Ecto neural progenitor cell (in vitro differentiated cells): ENCODE measurements at places on chromosomes 3 and 15.

DNA sequence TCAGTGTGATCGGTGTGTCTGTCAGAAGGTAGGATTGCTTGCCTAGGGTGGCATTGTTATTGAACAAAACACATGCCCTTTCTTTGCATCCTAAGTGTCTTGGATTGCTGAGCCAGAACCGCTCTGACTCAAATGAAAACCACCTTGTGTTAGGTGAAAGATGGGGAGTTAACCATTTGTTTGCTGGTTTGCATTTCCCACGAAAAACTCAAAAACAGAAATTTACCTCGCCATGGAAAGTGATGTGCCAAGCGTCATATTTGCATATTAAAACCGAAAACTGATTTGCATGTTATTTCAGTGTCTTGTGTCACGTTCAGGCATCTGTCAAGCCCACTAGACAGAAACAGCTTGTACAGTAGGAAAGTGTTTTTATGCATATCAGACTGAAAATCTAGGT, 474.6 kb upstream of the TPRG1 start:
- DNase-seq = no peak

- DNase-seq = no peak
Measured at GRCh38 chr15:67300266-67301025, 45.9 kb downstream of the IQCH start.

GRCh38 chr3:197750396-197750831, 731 bp downstream of the FYTTD1 start:
- DNase-seq = peak; percentile 69

GRCh38 chr3:185071287-185071800, 81.5 kb downstream of the C3orf70 start:
- no peak for DNase-seq

DNA sequence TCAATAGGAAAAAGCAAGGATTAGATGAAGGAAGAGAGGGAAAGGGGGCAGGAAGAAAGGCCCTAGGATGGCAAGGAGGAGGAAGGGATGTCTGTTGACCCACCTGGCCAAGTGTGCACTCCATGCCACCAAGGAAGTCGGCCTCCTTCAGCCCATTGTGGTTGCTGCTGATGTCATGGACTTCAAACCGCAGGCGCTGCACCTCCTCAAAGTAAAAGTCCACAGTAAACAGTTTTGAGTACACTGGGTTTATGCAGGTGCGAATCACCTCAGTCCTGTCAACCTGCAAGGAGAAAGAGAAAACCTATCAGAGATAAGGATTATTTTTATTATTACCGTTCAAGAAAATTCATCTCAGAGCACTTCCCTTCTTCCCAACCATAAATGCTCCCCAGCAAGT, 220.6 kb upstream of the MRPL3 start:
- DNase-seq = no peak

DNA sequence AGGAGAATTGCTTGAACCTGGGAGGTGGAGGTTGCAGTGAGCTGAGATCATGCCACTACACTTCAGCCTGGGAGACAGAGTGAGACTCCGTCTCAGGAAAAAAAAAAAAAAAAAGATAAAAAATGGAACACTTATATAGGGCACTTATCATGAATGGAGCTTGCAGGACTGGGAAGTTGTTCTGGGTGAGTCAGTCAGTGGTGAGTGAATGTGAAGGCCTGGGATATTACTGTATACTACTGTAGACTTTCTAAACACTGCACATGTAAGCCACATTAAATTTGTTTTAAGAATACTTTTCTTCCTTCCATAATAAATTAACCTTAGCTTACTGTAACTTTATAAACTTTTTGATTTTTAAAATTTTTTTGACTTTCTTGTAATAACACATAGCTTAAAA, 59.8 kb downstream of the SFMBT1 start:
- no peak for DNase-seq

- no peak for DNase-seq
Measured at GRCh38 chr15:72271221-72271620, 1.1 kb downstream of the PARP6 start.

GRCh38 chr3:110940055-110940454, 131.6 kb upstream of the NECTIN3 start:
- DNase-seq = no peak

DNA sequence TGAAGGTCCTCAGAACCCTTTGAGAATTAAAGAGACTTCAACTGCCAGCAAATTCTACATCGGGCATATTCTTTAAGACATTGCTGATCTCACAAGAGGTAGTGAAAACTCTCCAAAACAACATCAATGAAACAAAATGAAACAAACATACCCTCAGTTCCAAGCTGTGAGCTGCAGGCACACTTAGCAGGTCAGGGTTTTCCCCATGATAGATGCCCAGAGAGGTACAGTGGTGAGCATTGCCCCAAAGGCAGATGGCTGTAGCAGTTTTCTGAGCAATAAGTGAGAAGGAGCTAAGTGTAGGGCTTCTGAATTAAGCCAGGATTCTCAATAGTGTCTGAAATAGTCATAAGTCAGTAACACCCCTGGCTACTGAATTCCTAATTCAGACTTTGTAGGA, 96.1 kb upstream of the TSEN2 start:
- no peak for DNase-seq

GRCh38 chr3:120451806-120452205, 1.0 kb upstream of the FSTL1 start:
- DNase-seq = no peak

- DNase-seq = no peak
Measured at GRCh38 chr15:93826790-93827189, 404.6 kb upstream of the MCTP2 start.

- no peak for DNase-seq
Measured at GRCh38 chr15:69320977-69321554, 22.4 kb downstream of the PAQR5 start.

DNA sequence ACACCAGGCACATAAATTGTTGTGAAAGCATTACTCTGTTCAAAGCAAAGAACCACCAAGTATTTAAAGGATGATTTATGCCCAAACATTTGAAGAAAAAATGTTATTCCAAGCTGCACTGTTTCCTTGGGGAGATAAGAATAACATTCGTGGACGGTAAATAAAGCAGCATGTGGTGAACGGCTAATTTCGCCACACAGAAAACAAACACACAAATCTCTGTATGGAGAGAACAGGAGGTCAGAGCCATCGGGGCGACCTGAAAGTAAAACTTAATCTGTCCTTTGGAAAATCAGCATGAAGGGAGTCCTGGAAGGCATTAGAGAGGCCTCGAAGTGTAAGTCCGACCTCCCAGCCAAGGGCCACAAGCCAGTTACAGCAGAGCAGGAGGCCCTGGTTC, 27.1 kb upstream of the GABRG3 start:
- DNase-seq = no peak

DNA sequence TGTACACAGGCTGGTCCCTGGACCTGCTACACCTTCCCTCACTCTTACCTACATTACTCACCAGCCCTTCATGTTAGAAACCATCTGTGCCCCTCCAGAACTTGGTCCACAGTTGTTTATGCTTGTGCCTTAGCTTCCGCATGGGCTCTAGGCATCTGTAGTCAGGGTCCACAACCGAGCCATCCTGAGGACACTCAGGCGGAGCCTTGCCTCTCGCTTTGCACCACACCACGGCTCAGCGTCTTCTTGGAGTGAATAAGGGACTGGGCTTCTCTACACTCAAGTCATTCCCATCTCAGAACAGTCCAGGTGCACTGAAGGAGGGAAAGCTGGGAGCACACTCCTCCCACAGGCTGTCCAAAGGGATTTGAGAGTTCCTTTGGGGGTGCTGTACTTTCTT, 97.8 kb downstream of the HMG20A start:
- DNase-seq = peak; percentile 23

DNA sequence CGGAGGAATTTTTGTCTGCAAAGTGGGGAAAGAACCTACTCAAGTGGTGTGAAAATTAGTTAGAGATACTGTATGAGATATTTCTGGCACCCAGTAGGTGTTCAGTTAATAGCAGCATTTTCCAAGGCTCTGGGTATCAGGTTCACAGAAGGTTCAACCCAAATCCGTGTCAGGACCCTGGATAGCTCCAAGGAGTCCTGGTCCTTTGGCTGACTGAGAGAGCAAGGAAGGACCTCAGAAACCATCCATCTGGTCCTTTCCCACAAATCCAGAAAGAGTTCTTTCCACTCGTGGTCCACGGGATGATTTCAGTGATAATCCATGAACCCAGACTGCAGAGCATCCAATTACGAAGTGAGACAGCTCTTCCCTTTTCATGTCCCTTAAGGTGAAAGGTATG, 51.4 kb downstream of the SLC6A11 start:
- DNase-seq = peak; percentile 56

- DNase-seq = no peak
Measured at GRCh38 chr3:61743686-61744242, 182.4 kb downstream of the PTPRG start.

DNA sequence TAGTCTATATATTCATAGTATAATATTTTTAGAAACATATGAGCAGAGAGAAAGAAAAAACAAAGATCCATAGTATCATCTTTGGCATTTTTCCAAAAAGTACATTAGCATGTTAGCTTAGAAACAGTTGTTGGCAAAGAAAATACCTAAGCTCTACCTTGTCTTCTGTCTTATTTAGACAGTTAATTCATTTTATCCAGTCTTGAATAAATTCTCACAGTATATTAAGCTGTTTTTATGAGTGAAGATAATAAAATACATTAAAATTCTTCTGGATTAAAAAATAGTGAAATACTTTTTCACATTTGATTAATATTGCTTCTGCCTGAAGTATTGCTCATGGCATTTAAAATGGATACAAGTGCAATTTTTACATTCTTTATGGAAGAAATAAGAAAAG, 145.2 kb downstream of the ZIC1 start:
- no peak for DNase-seq

- DNase-seq = no peak
Measured at GRCh38 chr15:56298723-56299122, 55.0 kb upstream of the RFX7 start.

DNA sequence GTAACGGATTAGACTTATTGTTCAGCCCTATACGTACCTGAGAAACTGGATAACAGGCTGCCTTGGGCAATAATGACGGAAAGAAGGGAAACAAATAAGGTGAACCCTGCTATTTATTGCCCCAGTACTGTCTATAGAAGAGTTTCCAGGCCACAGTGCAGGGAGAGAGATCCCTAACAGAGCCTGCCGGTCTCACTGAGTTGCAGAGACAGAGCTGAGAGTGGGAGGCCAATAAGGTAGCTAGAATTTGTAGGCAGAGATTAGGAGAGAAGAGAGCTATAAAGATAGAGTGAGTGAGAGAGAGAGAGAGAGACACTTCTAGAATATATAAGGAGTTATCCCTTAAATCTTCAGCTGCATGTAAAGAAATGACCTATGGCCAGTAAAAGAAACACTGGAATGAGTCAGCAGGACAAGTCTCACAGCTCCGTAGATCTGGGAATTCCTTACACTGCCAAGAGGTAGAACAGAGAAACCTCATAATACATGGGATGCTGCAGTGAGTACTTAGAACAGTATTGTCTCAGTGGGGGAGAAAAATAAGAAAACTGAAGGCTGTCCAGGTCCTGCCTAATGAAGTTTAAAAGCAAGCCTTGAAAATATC, 51.8 kb downstream of the ST3GAL6 start:
- no peak for DNase-seq

GRCh38 chr3:48301800-48302166, 31.7 kb downstream of the SPINK8 start:
- no peak for DNase-seq

DNA sequence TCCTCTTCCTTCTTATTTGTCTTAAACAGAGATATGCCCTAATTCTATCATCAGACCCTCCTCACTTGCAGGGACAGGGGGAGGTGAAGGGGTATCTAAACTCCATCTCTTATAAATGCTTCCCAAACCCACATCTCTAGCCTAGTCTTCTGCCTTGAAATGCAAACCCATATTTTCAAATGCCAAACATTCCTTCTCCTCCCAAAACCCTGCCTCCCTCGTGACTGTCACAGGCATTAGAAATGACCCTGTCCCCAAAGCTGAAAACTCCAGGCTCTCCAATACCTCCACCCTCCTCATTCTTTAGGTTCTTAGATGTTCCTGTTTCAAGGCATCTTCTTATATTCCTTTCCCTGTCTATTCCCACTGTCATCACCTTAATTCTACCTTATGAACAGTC, 191.0 kb downstream of the ERC2 start:
- no peak for DNase-seq

GRCh38 chr3:127844326-127844942, 22.1 kb upstream of the MGLL start:
- no peak for DNase-seq

- DNase-seq = no peak
Measured at GRCh38 chr15:80072285-80072994, 13.0 kb downstream of the ZFAND6 start.

DNA sequence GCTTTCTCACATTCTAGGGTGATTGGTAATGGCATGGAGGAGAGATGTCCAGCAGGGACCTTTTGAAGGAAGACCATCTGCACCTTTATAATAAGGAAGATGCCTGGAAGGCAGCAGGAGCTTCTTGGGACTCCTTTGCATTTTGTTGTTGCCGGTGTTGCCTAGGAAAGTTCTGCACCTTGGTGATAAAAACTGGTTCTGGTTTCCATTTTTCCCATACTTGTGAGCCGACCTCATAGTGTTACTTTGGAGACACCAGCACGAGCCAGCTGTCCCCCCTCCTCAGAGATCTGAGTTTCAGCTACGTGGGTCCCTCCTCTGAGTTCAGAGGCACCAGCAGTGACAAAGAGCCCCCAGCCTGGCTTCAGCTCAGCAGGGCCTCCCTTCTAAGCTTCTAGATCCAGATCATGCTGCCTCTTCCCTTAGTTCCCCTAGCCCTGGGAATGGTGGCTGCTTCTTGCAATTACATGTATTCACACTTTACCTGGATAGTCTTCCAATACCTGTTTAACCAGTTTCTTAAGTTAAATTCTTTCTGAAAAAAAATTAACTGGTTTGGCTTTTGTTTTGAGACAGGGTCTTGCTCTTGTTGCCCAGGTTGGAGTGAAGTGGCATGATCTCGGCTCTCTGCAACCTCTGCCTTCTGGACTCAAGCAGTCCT, 18.0 kb upstream of the FSTL1 start:
- DNase-seq = no peak

GRCh38 chr15:89171136-89172072, 50.0 kb downstream of the RLBP1 start:
- DNase-seq = peak; percentile 75

GRCh38 chr15:40489274-40490175, 18.7 kb downstream of the CHST14 start:
- DNase-seq = no peak

DNA sequence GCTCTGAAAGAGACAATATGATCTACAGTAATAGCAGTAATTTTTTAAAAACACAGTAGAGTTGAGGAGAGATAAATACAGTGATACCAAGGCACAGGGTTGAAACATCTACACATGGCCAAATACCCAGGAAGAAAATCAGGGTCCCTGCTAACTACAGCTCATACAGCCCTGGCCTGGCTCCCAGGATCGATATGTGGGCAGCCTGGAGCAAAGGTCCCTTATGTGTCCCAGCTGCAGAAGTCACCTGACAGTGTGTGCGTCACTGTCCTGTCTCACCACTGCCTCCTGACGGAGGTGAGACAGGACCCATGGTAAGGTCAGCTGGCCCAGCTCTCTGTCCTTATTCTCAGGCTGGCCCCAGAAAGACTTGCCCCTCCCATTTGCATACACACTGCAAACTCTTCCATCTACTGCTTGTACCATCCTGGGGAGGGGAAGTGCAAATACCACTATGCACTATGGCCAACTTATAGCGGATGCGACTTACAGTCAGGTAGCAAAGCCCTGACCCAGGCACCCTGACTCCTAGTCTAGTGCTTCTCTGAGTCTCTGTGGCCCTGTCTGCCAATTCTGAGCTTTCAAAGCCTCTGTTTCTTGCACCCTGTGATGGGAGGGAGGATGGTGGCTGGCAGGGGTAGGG, 22.0 kb upstream of the BCL2L10 start:
- no peak for DNase-seq

- no peak for DNase-seq
Measured at GRCh38 chr3:156525808-156526207, 29.1 kb downstream of the SSR3 start.

- DNase-seq = peak; percentile 76
Measured at GRCh38 chr3:38521391-38521987, 25.3 kb downstream of the EXOG start.
